ENCODE measurements at places on chromosomes 13 and 19. TPM values are rescaled to one million over a fixed set of nuclear protein-coding genes. Genes with fewer than 3 reads are reported as not detected.

Gene LILRB5
- total RNA-seq = not detected

- DNase-seq = no peak
These were observed 163.0 kb downstream of the EFNB2 start for GRCh38 chr13:106372199-106373155.

GRCh38 chr13:56622840-56623239 is 517.9 kb upstream of the PRR20A start:
- no peak for DNase-seq

GRCh38 chr13:113907635-113908617 is 44.0 kb upstream of the GAS6 start:
- DNase-seq = no peak

Gene CYP4F11
- total RNA-seq = not detected

Gene MAST3
- total RNA-seq = 35.8 TPM

DNA sequence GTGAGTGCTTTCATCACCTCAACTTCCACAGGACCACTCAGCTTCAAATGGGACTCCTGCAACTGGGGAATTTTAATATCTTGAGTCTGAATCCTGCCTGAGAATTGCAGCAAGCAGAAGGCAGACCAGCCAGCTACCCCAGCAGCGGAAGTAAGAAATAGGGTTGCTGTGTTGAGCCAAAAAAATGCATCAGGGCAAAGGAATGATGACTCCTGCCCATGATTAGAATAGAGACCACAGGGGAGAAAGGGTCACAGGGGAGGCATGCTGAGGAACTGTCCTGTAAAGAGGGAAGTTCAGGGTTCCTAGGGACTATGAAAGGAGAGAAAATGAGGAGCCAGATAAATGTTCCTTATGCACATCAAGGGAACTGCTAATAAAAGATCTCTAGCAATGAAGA is 370.2 kb downstream of the KCTD12 start:
- DNase-seq = no peak

Gene BEST2
- not detected for total RNA-seq

Gene MBD3L3
- total RNA-seq = not detected

DNA sequence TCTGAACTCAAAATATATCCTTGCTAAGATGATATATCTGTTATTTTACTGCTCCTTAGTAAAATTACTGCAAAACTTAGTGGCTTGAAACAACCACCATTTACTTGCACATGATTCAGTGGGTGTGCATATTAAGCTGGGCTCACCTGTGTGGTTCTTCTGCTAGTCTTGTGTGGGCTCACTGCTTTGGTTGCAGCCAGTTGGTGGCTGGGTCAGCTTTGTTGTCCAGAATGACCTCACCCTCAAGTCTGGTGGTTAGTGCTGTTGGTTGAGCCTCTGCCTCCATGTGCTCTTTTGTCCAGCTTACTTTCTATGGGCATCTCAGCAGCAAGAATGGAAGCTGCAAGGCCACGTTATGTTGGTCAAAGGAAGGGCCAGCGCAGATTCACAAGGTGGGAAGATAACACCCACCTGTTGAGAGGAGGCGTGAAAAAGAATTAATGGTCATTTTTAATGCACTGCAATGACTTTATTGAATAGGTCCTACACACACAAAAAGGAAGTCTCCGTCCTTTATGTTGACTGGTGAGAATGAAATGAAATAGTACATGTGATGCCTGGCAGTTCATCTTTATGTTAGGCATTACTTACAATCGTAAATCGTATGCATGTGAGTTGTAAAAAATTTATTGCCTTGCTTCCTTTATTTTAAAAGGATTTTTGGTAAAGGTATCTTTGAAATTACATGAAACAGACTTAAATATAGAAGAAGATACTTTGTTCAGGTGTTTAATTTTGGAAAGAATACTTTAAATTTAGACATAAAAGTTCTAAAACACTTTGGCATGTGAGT is 34.3 kb downstream of the URI1 start:
- no peak for DNase-seq

DNA sequence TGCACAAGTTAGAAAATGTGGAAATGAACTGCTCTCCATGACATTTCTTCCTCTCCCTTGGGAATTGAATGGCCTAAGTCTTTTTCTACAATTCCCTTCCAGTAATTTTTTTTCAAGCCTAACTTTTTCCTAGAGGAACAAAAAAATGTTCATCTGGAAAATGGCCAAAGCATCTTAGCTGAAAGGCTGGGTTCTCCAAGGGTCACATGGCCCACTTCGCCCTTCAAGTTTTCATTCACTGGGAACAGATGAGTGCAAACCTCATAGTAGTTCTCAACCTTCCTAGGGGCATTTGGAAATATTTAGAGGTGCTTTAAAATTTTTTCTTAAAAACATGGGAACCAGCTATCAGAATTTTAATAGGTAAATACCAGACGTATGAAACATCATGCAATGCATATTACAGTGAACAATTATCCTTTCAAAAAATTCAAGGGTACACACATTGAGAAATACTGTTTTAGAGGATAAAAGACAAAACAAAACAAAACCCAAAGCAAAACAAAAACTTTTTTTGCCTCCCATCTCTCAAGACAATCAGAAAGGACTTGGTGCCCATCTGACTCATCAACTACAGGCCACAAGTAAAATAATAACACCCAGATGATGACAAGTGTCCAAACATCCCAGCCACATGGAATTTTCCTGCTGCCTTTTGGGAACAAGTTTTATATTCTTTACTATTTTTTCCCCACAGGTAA is 208.8 kb downstream of the SLITRK6 start:
- no peak for DNase-seq

Gene DZIP1
- 0.15 TPM for total RNA-seq

Gene SOX1
- total RNA-seq = not detected

- no peak for DNase-seq
These were observed 251.6 kb downstream of the KCTD12 start for GRCh38 chr13:76634431-76635191.

DNA sequence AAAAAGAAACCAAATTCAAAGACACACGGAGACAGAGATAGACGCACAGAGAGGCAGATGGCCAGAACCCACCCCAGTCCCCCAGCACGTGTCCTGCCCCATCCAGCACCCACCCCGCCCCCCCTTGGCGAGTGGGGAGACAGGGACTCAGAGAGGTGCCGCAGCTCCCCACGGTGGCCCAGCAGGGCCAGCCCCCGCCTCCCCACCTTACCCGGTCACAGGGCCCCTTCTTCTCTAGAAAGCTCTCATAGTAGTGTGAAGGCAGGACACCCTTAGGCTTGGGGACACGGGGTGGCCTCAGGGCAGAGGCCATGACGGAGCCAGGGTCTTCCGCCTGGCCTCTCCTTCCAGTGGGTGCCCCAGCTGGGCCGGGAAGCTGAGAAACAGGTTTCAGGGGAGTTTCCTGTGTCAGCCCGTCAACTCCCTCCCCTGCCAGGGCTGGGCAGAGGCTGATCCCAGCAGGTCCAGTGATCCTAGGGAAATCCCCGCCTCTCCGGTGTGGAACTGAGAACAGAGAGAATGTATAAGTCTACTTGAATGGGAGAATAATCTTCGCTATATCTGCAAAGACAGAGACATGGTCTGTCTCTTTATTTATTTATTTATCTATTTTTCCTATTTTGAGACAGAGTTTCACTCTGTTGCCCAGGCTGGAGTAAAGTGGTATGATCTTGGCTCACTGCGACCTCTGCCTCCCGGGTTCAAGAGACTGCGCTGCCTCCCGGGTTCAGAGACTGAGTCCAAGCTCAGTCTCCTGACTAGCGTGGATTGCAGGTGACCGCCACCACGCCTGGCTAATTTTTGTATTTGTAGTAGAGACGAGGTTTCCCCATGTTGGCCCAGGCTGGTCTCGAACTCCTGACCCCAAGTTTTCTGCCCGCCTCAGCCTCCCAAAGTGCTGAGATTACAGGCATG is at the start of gene STAP2:
Gene STAP2 (minus strand): TSS at position 387 of the 915 bp plus-strand sequence. CDS start 74 bp downstream, at position 313.
- DNase-seq = peak; percentile 44

GRCh38 chr19:46016426-46017094 is 6.3 kb downstream of the PGLYRP1 start:
- peak; percentile 81 for DNase-seq

Gene RNF225
- 0.35 TPM for total RNA-seq

GRCh38 chr13:43129511-43130110 is 106.2 kb downstream of the DNAJC15 start:
- DNase-seq = no peak

GRCh38 chr19:13001502-13002165 is 6.4 kb downstream of the NFIX start:
- DNase-seq = no peak

GRCh38 chr19:38640368-38640767 is 7.1 kb upstream of the ACTN4 start:
- no peak for DNase-seq

All from activated CD4-positive, alpha-beta T cell treated with anti-CD3 and anti-CD28 coated beads, Interleukin-2, amount 10 ng/mL, durations not matched to agents 7 days and 5 days (primary cell).